ENCODE measurements at places on chromosomes 4 and X.

DNA sequence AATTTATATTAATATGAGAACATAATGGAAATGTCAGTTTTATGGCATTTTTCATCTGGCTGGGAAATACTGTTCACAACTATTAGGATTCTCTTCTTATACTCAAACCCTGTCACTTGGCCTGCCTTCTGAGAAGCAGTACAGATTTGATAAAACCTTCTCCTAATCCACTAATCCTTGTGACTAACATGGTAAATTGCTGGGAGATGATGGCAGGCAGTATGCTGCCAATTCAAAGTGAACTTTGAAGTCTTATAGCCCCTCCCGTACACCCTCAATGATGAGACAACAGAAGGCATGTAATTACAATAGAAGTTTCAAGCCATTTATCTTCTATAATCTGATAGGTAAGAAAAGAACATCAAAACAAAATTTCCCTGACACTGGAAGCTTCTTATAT is 36.9 kb downstream of the PAQR3 start:
- no peak for DNase-seq

GRCh38 chr4:143307531-143307930 is 29.1 kb upstream of the GAB1 start:
- no peak for DNase-seq

DNA sequence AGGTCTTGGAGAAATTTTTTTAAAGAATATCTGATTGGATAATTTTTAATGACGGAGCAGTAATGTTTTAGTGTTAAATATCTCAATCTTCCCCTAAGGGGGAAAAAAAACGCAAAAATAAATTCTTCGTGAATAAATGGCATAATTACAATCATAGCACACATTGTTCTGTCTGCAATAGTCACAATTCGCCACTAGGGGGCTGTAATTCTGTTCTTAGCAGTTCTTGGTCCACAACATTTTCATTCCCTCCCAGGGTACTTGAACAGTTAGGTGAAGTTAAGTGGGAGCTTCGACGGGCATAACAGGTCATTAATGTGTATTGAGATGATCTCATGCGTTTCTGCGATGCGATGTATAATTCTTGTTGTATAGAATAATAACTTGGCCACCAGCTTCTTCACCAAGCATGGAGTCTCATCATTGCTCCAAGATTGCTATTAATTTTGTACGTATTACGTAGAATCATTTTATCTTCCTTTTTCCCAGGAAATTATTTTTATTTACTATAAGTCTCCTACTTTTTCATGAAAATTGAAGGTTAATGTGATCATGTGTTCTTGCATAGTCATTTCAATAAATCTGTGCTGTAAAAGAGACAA is 27.2 kb downstream of the HTR2C start:
- no peak for DNase-seq

GRCh38 chrX:137234651-137235402 is 201.0 kb upstream of the GPR101 start:
- DNase-seq: no peak

GRCh38 chrX:3690140-3690539 is 23.3 kb downstream of the PRKX start:
- DNase-seq: no peak

- DNase-seq: no peak
These were observed 931.7 kb upstream of the HS3ST1 start for GRCh38 chr4:12360391-12360790.

- no peak for DNase-seq
These were observed 100.1 kb downstream of the EIF4E start for GRCh38 chr4:98828801-98829200.

GRCh38 chr4:7970361-7970946 is 30.8 kb upstream of the AFAP1 start:
- no peak for DNase-seq

DNA sequence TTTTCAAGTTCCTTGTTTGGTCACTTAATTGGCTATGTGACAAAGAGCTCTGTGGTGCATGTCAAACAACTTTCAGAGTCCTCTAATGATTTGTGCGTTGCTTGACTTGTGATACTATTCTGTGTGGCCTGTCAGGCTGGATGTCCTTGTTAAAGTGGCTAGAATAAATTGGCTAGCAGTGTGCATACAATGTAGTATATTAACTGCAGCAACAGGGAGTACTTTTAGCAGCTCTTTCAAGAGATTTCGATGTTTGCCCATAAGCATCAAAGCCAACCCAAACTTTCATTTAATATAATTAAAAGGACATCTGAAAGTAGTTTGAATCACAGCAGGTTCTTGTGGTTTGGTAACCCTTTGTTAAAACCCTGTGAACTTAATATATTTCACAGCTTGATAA is 718.9 kb downstream of the ADGRL3 start:
- DNase-seq: no peak

DNA sequence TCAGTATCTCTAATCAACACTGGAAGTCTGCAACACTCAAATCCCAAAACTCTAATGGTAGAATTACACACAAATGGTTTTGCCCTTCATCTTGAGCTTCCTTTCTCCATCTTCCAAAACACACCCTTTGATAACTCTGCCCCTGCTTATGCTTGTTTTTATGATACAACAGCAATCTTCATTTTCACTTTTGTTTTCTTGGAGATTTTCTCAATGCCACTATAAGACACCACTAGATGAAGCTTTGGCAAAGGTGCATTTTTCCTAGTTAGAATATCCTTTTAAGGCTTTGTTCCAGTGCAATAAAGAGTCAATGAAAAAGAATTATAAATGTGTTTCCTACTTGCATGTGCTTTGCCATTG is 472.4 kb upstream of the NWD2 start:
- no peak for DNase-seq

- no peak for DNase-seq
These were observed 91.0 kb downstream of the LIMCH1 start for GRCh38 chr4:41628936-41629335.

- no peak for DNase-seq
These were observed 54.1 kb downstream of the TXK start for GRCh38 chr4:48079972-48080391.

- DNase-seq: no peak
These were observed 30.5 kb upstream of the NAP1L5 start for GRCh38 chr4:88728146-88728545.

GRCh38 chrX:20756585-20756984 is 489.9 kb upstream of the RPS6KA3 start:
- no peak for DNase-seq

DNA sequence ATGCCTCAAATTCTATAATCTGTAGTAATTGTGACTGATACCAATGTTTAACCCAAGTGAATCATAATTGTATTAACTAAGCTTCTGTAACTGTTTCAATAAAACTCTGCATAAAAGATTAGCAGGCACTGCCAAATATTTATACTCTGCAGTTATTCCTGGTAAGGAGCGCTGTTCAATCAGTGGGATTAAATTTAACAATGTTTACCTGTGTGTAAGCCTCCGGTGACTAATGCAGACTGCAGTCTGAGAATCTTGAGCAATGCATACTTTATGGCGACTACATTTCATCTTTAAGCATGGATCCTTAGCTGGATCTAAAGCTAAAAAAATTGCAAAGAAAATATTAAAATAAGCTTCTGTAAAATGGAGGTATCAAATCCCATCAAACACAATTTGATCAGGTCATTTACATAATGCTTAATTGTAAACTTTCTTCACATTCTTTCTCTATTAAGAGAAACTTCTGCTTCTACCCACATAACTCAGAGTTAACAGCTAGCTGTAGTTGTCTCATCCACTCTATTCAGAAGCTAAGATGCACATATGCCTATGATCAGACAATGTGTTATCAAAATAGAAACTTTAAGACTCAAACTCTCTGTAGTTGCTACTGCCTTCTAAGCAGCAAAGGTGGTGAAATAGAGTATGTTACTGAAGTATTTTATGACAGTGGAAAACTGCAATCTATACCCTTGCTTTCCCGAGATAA is 234.0 kb downstream of the SPOCK3 start:
- DNase-seq: no peak

GRCh38 chr4:17030543-17030942 is 132.1 kb upstream of the LDB2 start:
- DNase-seq: no peak

GRCh38 chr4:4299006-4299405 is 9.0 kb downstream of the ZBTB49 start:
- no peak for DNase-seq

GRCh38 chrX:47958761-47959342 is 44.9 kb downstream of the ZNF182 start:
- DNase-seq: no peak

- DNase-seq: no peak
These were observed 2.3 kb downstream of the NAT8L start for GRCh38 chr4:2061186-2062131.

DNA sequence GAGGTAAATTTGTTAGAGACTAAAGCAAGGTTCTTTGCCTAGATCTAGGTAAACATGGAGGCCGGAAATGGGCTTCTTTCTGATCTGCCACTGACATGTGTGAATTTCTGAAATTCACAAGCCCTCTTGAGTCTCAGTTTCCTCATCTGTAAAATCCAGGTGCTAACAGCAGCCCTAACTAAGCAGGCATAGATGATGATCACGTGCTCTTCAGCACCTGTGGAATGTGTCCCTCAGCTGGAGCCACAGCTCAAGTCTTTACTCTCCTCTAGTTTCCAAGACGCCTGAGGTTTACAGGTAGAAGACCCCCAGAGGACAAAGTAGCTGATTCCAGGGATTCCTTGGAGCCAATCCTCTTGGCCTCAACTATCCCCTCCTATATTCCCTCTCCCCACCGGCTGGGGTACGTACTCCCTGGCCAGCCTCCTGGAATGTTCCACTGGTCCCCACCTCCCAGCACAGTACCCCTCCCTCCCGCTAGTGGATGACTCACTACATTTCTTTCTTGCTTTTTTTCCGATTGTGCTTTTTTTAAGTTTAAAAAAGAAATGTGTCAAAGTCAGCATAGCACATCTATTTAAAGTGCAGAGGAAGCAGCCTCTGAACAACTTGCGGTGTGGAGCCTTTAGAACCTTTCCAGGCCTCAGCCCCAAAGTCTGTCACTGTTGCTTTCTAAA is 98.4 kb downstream of the PHKA2 start:
- no peak for DNase-seq

- peak; percentile 60 for DNase-seq
These were observed 63.9 kb downstream of the TRAPPC11 start for GRCh38 chr4:183722731-183723560.

DNA sequence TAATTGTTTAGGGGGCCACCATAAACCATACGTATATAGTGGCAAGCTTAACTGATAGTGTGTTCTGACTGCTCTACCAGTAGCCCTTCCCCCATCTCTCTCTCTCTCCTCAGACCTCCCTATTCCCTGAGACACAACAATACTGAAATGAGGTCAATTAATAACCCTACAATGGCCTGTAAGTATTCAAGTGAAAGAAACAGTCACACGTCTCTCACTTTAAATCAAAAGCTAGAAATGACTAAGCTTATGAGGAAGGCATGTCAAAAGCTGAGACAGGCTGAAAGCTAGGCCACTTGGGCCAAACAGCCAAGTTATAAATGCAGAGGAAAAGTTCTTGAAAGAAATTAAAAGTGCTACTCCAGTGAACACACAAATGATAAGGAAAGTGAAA is 78.0 kb downstream of the PRDM5 start:
- no peak for DNase-seq

- DNase-seq: no peak
These were observed 3.2 kb downstream of the RPS6KA3 start for GRCh38 chrX:20263474-20263873.

- DNase-seq: no peak
These were observed 125.9 kb downstream of the SHISA3 start for GRCh38 chr4:42523066-42523718.
